Stimulated activated CD8-positive, alpha-beta memory T cell treated with anti-CD3 and anti-CD28 coated beads, Interleukin-4, amount 100 ng/mL, for 48 hours (primary cell): ENCODE measurements at places on chromosomes 16 and 17.
A peak's percentile ranks its signal among the peaks of the same experiment; 100 is the strongest.

GRCh38 chr17:5719976-5720375 lies 135.7 kb upstream of the NLRP1 start:
- no peak for DNase-seq

GRCh38 chr17:17691468-17692263 lies 10.4 kb downstream of the RAI1 start:
- DNase-seq, result no peak

- DNase-seq, result no peak
Measured at GRCh38 chr16:17780181-17780580, 309.4 kb upstream of the XYLT1 start.

GRCh38 chr16:66030036-66030435 lies 336.5 kb upstream of the CDH5 start:
- no peak for DNase-seq

DNA sequence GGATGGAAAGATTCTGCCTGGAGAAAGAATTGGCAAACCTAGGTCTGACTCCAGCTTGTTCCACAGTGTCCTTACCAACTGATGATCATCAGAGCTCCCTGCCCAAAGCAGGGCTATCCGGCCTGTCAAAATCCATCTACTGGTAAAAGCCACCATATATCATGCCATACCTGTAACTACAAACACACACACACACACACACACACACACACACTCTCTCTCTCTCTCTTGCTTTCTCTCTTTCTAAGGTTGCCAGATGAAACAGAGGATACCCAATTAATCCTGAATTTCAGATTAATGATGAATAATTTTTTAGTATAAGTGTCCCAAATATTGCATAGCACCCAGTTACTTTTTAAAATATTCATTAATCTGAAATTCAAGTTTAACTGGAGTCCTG lies 1.5 kb upstream of the MMP28 start:
- DNase-seq, result no peak

GRCh38 chr17:13346081-13346533 lies 255.6 kb downstream of the HS3ST3A1 start:
- no peak for DNase-seq

- DNase-seq, result no peak
Measured at GRCh38 chr17:42386777-42387657, 1.2 kb downstream of the STAT3 start.

- no peak for DNase-seq
Measured at GRCh38 chr16:17377360-17378324, 93.1 kb downstream of the XYLT1 start.

DNA sequence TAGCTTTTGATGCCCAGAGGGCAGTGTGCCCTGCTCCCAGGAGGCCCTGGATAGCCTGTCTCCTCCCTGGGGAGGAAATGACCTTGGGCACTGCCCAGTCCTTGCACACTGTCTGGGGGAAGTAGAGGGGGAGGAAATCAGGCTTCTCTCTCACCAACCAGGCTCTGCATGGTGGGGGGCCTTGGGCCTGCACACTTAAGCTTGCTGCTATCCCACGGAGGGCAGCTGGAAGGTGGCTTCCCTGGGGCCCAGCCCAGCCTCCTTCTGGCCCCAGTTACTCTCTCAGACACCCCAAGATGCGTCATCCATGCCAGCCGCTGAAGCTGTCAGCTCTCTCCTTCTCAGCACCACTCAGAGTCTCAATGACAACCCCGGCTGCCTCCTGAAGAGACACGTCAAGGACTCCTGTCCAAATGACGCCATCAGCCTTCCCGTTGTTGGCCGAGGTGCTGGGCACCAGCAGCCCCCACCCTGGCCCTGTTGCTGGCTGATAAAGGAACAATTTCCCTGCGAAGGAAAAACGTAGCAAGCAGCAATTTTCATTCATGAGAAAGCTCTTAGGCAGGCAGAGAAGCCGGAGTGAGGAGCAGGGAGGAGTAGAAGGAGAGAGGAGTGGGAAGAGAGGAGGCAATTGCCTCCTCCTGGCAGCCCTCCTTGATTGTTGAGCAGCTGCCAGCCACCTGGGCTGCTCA lies 95.5 kb downstream of the SDK2 start:
- DNase-seq, result no peak

GRCh38 chr16:8179615-8180014 lies 410.7 kb downstream of the TMEM114 start:
- DNase-seq, result no peak

DNA sequence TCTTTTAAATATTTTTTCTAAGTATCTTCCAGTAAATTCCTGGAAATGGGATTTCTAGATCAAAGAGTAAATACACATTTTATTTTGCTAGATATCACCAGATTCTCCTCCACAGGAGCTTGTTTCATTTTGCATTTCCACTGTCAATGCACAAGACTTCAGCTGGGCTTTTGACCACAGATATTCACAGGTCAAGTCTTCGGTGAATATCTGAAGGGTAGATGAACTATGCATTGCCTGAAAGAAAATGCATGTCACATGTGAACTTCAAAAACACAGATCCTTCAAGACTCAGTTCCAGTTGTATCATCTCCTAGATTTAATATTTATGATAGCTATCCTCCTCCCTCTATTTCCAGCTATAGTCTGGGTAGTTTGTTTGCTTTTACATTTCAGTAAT lies 963.6 kb upstream of the GOT2 start:
- no peak for DNase-seq

- peak; percentile 84 for DNase-seq
Measured at GRCh38 chr17:81291662-81292061, 3.4 kb downstream of the SLC38A10 start.

DNA sequence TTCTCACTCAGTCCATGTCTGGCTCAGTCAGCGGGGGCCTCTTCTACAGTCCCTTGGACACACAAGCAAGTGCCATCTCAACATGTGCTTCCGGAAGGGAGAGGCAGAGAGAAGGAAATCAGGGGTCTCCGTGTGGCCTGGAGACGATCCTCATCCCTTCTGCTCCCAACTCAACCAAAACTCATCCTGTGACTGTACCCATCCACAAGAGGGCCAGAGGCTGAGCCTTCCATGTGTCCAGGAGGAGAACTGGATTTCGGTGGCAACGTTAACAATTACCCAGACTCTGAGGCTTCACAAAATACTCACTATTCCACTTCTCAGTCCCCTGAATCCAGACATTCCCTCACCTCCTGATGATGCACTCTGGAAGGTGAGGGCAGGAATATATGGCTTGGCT lies 7.8 kb upstream of the ALOX12B start:
- DNase-seq, result no peak

DNA sequence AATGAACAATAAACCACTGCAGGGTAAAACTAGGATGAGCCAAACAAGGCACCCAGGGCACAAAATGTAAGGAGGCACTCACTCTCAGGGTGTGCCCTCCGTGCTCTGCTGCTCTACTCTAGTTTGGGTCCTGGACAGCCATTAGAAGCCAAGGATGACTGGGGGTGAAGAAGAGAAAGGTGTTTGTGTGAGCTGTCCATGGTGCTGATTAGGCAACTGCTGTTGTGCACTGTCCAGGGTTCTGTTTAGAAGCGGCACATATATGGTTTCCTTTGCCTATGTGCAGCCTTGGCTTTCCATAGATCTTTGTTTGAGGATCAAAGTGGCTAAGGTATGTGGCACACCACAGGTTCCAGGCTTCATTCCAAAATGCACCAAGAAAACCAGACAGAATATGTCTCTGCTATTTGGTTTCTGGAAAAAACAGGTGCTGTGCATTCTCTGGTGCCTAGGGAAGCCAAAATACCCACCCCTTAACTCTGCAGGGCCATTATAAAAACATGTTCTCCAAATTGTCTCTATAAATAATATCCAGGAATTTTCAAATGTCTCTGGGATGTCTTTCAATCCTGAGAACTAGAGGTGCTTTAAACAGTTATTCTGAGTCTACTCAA lies 123.5 kb downstream of the CBLN1 start:
- DNase-seq, result peak; percentile 22

DNA sequence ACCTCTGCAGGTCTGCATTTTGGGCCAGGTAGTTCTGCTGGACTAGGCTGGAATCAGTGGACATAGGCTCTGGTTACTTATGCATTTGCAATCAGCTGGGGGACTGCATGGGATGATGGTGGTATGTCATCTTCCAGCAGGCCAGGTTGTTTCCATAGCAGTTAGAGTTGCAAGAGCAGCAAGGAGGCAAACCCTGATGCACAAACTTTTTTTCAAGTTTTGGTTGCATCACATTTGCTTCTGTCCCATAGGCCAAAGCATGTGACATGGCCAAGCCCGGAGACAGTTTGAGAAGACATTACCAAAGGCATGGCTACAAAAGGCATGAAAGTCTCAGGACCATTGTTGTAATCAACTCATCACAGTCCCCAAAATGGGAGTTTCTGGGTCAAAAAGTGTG lies 58.2 kb downstream of the PRKCB start:
- DNase-seq, result no peak

DNA sequence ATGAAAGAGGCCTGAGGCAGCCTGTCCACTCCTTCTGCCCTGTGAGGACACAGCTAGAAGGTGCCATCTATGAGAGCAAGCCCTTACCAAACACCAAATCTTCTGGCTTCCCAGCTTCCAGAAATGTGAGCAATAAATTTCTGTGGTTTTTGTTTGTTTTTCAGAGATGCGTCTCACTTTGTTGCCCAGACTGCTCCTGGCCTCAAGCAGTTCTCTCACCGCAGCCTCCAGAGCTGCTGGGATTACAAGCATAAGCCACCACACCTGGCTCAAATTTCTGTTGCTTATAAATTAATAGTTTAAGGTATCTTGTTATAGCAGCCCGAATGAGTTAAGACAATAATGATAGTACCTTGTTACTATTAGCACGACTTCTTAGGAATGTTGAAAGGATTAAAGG lies 12.5 kb upstream of the SLC16A11 start:
- no peak for DNase-seq
